Naive B cell (primary cell): ENCODE measurements at places on chromosomes 3 and 15.

GRCh38 chr3:69081583-69082262, 1.6 kb upstream of the UBA3 start:
- H3K27me3 ChIP-seq = no peaks in the 10 kb centered on the region
- peak overlapping the region; percentile 100 for H3K27ac ChIP-seq
- H3K4me1 ChIP-seq = peaks cover 50% of the 10 kb centered on the region
- H3K4me3 ChIP-seq = peak overlapping the region; percentile 85

- H3K36me3 ChIP-seq = no peaks in the 10 kb centered on the region
- H3K4me1 ChIP-seq = no peaks in the 10 kb centered on the region
- H3K27me3 ChIP-seq = no peaks in the 10 kb centered on the region
- no peak overlapping the region for H3K27ac ChIP-seq
Observed at GRCh38 chr3:76293856-76294255, 508.5 kb upstream of the ZNF717 start.

GRCh38 chr3:177571944-177572315, 374.6 kb upstream of the TBL1XR1 start:
- no peaks in the 10 kb centered on the region for H3K36me3 ChIP-seq
- H3K4me3 ChIP-seq = no peak overlapping the region
- H3K27ac ChIP-seq = no peak overlapping the region
- peaks cover 17% of the 10 kb centered on the region for H3K4me1 ChIP-seq

DNA sequence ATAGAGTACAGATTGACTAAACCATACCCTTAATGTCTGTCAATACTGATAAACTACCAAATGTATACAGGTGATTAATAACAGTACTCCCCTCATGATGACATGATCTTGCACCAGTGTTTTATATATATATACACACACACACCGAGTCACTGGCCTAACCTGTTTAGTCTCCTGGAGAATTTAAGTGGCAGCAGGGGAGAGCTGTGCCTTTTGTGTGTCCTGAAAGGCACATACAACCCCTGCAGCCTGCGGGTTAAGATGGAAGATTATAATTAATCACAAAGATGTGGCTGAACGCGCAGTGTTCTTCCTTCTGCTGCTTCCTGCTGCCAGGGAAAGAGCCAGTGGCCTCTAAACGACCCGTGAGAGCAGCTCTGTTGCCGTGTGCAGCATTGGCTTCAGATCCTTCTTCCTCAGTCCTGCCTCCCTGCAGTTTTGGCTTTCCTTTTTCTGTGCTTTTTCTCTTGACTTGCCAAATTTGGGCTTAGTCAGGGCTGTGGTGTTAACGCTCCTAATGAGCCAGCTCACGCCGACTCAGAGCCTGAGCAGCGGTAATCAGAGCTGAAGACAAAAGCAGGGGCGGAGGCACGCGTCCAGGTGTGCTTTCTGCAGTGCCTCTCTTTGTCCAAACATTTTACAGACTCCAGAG, 42.5 kb upstream of the UBE3A start:
- no peak overlapping the region for H3K27ac ChIP-seq
- peaks cover 12% of the 10 kb centered on the region for H3K27me3 ChIP-seq
- H3K36me3 ChIP-seq = no peaks in the 10 kb centered on the region
- H3K4me3 ChIP-seq = no peak overlapping the region

DNA sequence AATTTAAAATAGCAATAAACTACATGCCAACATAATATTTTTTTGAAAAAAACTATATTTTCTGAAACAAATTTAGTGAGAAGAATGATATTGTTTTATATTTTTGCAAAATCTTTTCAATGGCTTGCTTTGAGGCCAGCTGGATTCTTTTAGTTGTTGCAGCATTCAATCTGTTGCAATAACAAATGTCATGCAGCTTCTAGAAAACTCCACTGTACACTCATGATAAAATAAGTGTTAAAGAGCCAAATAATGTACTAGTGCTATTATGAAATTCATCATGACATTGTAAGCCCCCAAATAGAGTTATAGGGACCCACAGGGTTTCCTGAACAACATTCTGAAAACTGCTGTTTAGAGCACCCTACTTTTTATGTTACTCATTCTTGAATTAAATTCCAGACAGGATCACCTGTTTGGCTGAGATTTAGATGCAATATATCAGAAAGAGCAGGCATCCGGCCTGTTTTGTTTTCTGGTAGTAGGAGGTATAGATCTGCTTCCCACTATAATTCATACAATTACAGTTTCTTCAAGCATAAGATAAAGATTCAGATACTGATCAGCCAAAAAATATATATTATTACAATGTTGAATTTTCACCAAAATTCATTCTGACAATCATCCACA, 703.0 kb upstream of the ZNF385D start:
- H3K36me3 ChIP-seq = no peaks in the 10 kb centered on the region
- no peak overlapping the region for H3K4me3 ChIP-seq
- no peaks in the 10 kb centered on the region for H3K27me3 ChIP-seq
